ENCODE measurements at places on chromosomes 4 and X.

DNA sequence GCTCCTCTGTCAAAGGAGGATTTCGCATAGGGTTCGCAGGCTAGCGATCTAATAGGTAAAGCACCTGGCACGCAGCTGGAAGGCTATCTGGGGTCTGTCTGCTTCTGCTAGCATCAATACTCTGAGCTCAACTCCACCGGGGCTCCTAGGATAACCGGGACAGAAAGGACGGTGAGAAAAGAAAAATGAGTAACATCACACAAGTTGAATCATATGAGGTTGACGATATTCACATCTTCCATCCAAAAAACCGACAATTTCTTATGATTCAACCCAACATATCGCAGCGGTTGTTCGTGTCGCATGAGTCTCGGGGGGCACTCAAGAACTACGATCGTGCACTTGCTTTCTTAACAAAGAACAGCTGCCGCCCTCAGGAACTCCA, 1.8 kb downstream of the PROM1 start:
- no peak for DNase-seq

DNA sequence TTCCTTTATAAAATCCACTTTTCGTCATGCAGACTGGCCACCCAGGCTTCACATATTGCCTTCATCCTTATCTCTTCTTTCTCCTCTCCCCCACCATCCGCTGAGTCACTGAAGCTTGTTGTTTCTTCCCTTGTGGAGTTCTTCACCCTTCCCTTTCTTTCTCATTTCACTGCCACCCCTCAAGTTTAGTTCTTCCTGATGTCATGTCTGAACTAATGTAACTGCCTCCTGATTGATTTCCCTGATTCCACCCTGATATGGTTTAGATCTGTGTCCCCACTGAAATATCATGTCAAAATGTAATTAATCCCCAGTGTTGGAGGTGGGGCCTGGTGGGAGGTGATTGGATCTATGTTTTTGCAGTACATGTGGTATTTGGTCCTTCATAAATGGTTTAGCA, 151.4 kb downstream of the CPEB2 start:
- no peak for DNase-seq

- no peak for DNase-seq
Measured at GRCh38 chr4:109191216-109191615, 111.2 kb downstream of the COL25A1 start.

GRCh38 chrX:10750581-10750980, 130.2 kb upstream of the MID1 start:
- DNase-seq: no peak

GRCh38 chrX:53262918-53263394, 18.4 kb downstream of the IQSEC2 start:
- no peak for DNase-seq

DNA sequence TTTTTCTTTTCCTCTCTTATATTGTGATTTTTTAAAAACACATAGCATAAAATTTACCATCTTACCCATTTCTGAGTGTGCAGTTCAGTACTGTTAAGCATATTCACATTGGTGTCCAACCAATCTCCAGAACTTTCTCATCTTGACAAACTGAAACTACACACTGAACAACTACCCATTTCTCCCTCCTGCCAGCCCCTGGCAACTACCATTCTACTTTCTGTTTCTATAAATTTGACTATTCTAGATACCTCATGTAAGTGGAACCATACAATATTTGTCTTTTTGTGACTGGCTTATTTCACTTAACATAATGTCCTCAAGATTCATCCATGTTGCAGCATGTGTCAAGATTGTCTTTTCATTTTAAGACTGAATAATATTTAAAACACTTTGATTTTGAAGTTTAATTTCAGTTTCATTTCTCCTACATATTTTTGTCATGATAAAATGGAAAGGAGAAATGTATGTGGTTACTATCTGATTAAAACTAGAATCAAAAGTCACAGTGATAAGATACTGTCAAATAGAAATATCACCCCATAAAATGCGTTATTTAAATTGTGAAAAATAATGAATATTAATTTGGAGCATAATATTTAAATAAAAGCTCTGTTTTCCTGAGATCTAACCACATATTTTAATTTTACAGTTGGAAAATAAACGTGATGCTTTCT, 122.8 kb downstream of the DIPK2B start:
- DNase-seq: no peak

- no peak for DNase-seq
Measured at GRCh38 chr4:53132132-53132891, 233.5 kb downstream of the SCFD2 start.

DNA sequence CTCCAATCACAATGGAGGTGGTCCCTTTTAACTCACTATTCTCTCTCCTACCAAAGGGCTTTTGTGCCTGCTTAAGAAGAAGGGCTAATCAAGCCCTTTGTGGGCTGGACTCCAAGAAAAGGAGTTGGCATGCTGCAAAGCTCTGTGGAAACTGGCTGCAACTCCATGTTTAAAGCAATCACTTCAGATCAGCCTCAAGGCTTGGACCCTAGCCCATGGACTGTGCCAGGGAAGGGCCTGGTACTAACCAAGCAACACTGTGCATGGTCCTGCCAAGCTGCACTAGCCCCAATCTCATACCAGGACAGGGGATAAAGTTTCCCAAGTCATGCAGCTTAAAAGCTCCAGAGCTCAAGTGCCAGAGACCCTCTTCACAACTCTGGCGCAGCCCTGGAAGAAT, 86.7 kb downstream of the ATP8A1 start:
- DNase-seq: no peak

DNA sequence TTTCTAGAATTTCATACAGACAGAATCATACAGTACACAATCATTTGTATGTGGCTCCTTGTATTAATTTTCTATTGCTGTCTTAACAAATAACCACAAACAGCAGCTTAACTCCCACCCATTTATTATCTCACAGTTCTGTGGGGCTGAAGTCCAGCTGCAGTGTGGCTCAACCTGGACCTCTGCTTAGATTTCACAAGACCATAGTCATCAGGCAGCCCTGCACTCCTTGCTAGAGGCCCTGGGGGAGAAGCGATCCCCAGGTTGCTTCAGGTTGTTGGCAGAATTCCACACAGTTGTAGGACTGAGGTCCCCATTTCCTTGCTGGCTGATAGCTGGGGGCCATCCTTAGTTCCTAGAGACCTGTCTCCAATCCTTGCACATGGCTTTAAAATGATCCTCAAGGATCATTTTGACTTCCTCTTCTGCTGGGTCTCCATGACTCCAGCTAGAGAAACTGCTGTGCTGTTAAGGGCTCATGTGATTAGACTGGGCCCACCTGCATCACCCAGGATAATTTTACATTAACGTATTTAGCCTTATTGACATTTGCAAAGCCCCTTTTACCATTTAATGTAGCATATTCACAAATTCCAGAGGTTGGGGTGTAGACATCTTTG, 60.9 kb upstream of the SMAD1 start:
- DNase-seq: no peak

- DNase-seq: no peak
Measured at GRCh38 chr4:86640469-86640868, 46.4 kb downstream of the PTPN13 start.

DNA sequence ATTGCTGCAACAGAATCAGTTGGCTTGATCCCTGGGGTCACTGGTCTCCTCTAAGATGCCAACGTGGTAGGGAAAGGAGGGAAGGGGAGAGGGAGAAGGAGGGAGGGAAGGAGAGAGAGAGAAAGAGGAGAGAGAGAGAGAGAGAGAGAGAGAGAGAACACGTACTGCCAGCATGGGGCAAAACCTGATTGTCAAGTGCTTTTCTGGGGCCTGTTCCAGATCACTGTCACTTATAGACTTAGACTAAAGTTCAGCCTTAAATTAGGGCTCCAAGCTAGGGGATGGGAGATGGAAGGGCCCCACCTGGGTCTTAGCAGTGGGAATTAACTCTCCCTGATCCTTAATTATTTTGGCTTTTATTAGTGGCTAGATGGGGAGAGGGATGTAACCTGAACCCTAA, 12.9 kb downstream of the SHROOM4 start:
- DNase-seq: no peak

GRCh38 chrX:69074726-69075125, 90.5 kb downstream of the PJA1 start:
- no peak for DNase-seq

- DNase-seq: peak; percentile 82
Measured at GRCh38 chrX:77910108-77910840, at the start of gene ATP7A. Gene ATP7A (plus strand): TSS chrX:77910693. CDS start chrX:77971642, 60,949 bp downstream.

DNA sequence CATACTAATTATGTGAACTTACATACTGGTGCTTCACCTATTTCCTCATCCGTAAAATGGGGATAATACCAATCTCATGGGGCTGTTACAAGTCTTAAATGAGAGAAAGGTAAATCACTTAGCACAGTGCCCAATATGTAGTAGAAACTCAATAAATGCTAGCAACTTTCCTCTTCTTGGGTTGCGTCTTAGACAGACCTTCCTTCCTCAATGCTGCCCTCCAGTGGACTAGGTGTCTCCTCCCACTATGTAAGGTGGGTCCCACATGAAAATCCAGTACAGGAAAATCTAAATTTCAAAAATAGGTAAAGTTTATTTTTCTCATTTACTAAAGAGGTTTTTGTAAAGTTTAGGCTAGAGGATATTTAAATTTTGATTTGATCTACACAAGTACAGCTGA, 20.6 kb downstream of the ZDHHC9 start:
- no peak for DNase-seq

DNA sequence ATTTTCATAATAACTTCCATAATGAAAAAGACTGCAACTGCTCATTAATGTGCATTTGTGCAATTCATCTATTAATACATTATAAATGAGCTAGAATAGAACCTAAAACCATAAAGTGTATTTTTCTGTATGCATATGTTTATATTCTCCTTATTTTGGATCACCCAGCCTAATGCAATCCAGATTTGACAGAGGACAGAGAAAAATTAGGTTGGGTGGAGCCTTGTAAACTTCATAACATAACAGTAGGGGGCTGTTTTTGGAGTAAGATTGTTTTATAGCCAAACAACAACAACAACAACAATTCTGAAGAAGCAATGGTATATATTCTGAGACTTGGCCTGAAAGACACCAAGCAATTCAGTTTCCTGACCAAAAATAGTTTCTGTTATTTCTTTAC, 615.3 kb upstream of the SLIT2 start:
- DNase-seq: no peak

- no peak for DNase-seq
Measured at GRCh38 chrX:136725441-136726104, 55.2 kb downstream of the ARHGEF6 start.

DNA sequence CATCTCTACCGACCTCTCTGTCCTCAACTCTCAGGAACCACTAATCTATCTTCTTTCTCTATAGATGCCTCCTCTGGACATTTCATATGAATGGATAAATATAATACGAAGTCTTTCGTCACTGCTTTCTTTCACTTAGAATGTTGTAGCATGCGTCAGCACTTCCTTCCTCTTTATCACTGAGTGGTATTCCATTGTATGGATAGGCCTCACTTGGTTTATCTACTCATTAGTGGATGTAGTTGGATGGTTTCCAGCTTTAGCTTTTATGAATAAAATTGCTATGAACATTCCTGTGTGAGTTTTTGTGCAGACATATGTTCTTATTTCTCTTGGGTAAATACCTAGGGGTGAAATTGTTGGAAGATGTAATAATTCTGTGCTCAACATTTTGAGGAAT, 528.2 kb upstream of the FAT1 start:
- DNase-seq: no peak

- DNase-seq: no peak
Measured at GRCh38 chrX:56788229-56788628, 59.2 kb downstream of the NBDY start.

GRCh38 chr4:125315576-125316400, 1.0 kb downstream of the FAT4 start:
- DNase-seq: no peak

- no peak for DNase-seq
Measured at GRCh38 chr4:175127314-175127713, 209.2 kb downstream of the ADAM29 start.

DNA sequence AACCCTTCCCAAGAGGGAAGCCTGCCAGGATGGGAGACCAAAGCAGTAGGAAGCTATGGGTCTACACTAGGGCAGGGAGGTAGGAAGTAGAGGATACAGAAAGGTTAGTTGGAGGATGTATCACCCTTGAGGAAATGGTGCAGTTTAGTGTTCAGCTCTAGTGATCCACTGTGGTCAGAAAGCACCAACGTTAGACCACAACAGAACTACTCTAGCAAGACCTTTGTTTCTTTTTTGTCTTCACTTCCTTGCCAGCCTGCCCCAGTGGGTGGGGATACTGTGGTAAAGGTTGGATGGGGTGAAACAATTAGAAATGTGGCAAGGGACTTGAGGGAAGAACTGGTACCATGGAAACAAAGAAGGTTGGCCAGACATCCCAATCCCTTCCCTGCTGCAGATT, 83.3 kb downstream of the DDIT4L start:
- DNase-seq: no peak

Data from stimulated activated CD4-positive, alpha-beta T cell treated with anti-CD3 and anti-CD28 coated beads, Interleukin-1b, Interleukin-23, amount 100 ng/mL, for 1 hour (primary cell).